Thoracic aorta endothelial cell (primary cell): ENCODE measurements at places on chromosomes 1 and 21. TPM values are rescaled to one million over a fixed set of nuclear protein-coding genes. Genes with fewer than 3 reads are reported as not detected.

Gene ZMYND12
- total RNA-seq, result 0.53 and 0.79 TPM in 2 replicates

Gene EPHB2
- total RNA-seq, result 28.7 and 59.0 TPM in 2 replicates

Gene HMGCS2
- not detected in 2 replicates for total RNA-seq

Gene NMNAT2
- total RNA-seq, result 0.13 and 0.72 TPM in 2 replicates

Gene BEND5
- 0.65 TPM in 1 of 2 replicates, not detected in the other for total RNA-seq

Gene ATP1A2
- total RNA-seq, result not detected in 2 replicates

Gene ZNF593OS
- not detected in 2 replicates for total RNA-seq

Gene GUCA2A
- not detected in 2 replicates for total RNA-seq

Gene RHD
- not detected in 2 replicates for total RNA-seq

Gene OR2G6
- not detected in 2 replicates for total RNA-seq

Gene DAB1
- total RNA-seq, result not detected in 2 replicates

Gene MPL
- 0.07 TPM in 1 of 2 replicates, not detected in the other for total RNA-seq

Gene CCDC18
- 14.6 and 19.6 TPM in 2 replicates for total RNA-seq

Gene LCE2C
- total RNA-seq, result not detected in 2 replicates

Gene CDC42
- total RNA-seq, result 851 and 886 TPM in 2 replicates

Gene CD164L2
- not detected in 2 replicates for total RNA-seq

Gene MYBPH
- not detected in 2 replicates for total RNA-seq

Gene AADACL4
- total RNA-seq, result not detected in 2 replicates

Gene KDM5B
- total RNA-seq, result 77.0 and 103 TPM in 2 replicates

Gene AMY1C
- total RNA-seq, result not detected in 2 replicates

Gene IGSF5
- total RNA-seq, result not detected in 2 replicates

Gene DESI2
- 67.2 and 80.8 TPM in 2 replicates for total RNA-seq

Gene TIE1
- 436 and 472 TPM in 2 replicates for total RNA-seq

Gene CFAP107
- total RNA-seq, result not detected in 2 replicates

Gene MAP3K6
- total RNA-seq, result 10.1 and 15.0 TPM in 2 replicates

Gene CAPN2
- total RNA-seq, result 467 and 471 TPM in 2 replicates

Gene KRTAP21-2
- total RNA-seq, result not detected in 2 replicates

Gene FAAH
- total RNA-seq, result 0.27 and 0.50 TPM in 2 replicates

Gene C8B
- not detected in 2 replicates for total RNA-seq

Gene DHRS3
- 24.5 and 26.3 TPM in 2 replicates for total RNA-seq

Gene VPS13D
- total RNA-seq, result 46.2 and 48.3 TPM in 2 replicates

Gene CAMK1G
- not detected in 2 replicates for total RNA-seq

Gene RALGPS2
- total RNA-seq, result 27.1 and 32.6 TPM in 2 replicates

Gene TTLL7
- total RNA-seq, result 6.5 and 11.8 TPM in 2 replicates

Gene PDPN
- not detected in 2 replicates for total RNA-seq

Gene PPIAL4G
- not detected in 2 replicates for total RNA-seq

Gene PRPF38A
- 18.0 and 19.8 TPM in 2 replicates for total RNA-seq

Gene C1orf52
- 18.3 and 21.4 TPM in 2 replicates for total RNA-seq
